Activated effector memory CD4-positive, alpha-beta T cell treated with anti-CD3 and anti-CD28 coated beads, Interleukin-2, amount 50 U/mL, for 16 hours (primary cell): ENCODE measurements at places on chromosomes 6 and 20.

- no peak for DNase-seq
Measured at GRCh38 chr20:51064137-51064536, 41.2 kb upstream of the KCNG1 start.

GRCh38 chr20:38260378-38261053, at the start of gene KIAA1755:
TSS of gene KIAA1755 (minus strand) at chr20:38260735. CDS start at chr20:38260500, 235 bp downstream.
- DNase-seq, result no peak

DNA sequence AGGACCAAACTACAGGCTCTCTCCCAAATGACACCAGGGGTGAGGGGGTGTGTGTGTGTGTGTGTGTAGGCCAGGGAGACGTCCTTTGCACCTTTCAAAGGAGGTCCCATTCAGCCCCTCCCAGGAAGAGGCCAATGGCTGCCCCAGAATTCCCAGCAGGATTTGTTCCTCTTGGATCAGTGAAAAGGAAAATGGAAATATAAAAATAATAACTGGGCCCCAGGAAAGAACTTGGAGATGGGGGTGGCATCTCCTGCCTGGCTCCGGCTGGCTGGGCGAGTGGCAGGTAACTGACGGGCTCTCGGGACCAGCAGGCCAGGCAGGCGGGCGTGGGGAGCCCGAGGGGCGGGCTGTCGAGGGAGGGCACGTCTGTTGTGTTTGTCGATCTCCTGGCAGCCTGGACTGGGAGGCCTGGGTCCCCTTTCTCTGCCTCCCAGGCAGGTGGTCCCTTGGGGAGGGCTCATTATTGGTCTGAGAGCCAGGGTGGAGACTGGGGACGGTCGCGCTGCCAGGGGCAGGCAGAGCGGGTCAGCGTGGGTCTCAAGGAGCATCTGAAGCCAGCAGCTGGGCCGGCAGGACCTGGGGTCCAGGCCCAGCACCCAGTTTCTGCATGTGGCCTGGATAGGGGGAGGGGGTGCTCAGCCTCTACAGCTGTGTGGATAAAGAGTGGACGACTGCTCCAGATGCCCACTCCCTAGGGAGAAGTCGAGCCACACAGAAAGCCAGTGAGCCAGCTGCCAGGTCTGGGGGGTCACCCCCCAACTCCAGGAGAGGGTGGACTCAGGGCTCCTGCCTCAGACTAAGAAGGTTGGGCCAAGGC, 3.1 kb downstream of the NOL4L start:
- no peak for DNase-seq

DNA sequence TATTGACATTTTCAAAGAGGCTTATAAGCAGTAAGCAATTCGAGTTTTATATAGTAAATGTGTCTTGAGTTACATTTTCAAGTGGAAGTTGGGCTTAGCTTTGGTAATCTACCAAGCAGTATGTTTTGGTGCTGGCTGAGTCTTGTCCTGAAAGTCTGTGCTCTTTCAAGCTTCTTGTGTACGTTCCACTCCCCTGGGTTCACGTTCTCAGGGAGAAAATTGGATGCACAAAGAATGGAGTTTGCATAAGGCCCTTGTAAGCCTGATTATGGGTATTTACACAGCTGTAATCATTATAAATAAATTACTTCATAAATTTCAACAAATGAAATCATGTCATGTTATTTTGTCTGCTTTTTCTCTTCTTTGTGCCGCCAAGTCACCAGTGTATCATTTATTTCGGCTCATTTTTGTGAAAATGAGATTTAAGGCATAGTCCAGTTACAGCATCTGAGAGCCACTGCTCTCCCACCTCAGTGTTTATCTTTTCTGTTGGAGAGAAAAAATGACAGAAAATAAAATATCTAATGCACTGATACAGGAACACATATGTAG, 262.5 kb downstream of the BTBD3 start:
- no peak for DNase-seq

- DNase-seq, result no peak
Measured at GRCh38 chr6:20096536-20096935, 115.7 kb downstream of the MBOAT1 start.
